ACHN (cell line): ENCODE measurements at places on chromosomes 5 and 9.

- no peak for DNase-seq
Observed at GRCh38 chr9:104725014-104725413, 22.5 kb upstream of the NIPSNAP3A start.

DNA sequence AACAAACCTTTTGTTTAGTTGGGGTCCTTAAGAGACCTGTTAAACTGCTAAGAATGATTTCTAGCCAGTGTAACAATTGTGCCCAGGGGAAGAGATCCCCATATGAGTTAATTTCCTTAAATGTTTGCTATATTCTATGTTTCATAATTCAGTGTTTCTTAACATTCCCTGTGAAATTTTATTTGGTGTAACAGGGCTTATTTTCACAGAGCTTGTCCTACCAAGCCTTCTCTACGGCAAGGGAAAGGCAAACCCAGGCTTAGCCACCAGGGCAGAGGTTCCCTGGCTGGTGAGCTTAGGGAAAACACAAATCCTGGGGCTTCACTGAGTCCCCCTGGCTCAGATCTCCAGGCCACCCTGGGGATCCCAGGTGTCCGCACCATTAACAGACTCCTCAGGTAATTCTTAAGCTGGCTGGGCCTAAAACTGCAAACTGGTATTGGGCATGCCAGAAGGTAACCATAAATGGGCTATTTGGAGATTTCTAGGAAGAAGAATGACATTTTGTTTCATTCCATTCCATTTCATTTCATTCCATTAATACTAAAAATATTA lies 17.0 kb upstream of the LCP2 start:
- DNase-seq: no peak

- peak; percentile 41 for DNase-seq
Observed at GRCh38 chr5:147223948-147224791, 10.7 kb upstream of the STK32A start.

DNA sequence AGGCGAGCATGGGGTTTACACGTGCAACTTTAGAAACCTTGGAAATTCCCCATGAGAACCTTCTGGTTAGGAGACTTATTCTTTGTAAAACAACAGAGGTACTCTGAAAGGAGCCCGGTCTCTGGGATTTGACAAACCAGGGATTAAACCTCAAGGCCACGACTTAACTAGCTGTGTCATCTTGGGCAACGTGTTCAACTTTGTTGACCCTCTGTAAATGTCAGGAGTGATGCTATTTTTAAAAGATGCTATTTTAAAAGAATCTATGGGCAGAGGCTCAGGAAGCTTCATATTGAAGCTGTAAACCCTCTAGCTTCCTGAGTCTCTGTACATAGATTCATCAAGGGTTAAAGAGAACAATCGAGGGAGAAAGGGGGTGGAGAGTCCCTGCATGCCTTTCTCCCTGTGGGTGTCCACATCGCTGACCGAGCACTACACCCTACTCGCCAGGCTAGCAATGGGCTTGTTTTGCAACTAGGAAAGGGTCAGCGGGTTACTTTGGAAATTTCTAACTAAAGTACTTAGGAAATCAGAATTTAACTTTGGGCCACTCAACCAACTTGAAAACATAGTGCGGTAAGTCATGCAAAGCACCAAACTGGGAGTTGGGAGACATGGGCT lies 2.1 kb downstream of the SLC36A2 start:
- DNase-seq: no peak

DNA sequence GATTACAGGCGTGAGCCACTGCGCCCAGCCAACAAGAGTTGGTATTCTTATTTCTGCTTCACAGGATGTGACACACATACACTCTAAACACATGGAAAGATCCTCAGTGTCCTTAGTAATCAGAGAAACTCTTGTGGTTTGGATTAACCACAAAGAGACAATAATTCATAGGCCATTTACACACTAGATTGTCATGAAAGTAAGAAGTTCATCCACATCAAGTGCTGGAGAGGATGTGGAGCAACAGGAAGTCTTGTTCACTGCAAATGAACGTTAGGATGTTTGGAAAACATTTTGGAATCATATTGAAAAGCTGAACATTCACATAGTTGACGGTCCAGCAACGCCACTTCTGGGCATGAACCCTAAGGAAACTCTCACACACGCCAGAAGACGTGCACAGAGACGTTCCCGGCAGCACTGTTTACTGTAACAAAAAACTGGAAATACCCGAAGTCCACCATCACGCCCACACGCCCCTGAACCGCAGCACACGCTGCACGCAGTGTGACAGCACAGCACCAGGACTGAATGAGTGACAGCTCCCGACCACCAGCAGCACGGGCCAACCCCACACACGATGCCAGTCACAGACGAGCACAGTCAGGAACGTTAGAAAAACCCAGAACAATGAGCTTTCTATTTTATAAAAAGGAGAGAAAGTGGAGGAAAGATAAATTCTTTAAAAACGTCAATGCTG lies 87.6 kb downstream of the COL23A1 start:
- DNase-seq: no peak

DNA sequence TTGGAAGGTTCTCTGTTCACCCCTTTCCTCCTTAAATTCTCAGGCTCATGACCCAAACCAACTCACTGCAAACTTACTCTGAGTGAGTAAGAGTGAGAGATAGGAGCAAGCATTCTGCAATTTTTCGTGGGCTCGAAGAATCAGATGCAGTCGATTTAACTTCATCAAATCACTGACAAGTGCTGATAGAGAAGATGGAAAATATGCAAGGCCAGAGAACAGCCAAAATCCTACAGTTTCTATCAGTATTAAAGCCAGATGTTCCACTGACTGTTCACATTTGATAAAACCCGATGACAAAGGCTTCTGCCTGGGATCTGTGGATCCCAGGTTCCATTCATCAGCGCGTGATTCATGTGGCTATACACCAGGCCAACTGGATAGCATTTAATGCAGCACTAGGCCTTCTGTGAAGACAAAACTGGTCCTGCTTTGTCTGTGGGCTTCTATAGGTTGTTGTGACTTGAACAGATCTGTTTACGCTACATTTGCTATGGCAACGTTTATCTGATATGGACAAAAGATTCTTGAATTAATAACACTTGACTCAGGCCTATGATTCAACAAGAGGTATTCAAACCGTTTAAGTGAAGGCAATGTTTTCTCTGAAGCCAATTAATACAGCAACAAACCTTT lies 251.2 kb downstream of the NFIB start:
- DNase-seq: no peak

- DNase-seq: no peak
Observed at GRCh38 chr9:79471580-79472543, 99.9 kb upstream of the TLE4 start.

GRCh38 chr9:2420543-2420942 lies 201.0 kb upstream of the VLDLR start:
- no peak for DNase-seq

DNA sequence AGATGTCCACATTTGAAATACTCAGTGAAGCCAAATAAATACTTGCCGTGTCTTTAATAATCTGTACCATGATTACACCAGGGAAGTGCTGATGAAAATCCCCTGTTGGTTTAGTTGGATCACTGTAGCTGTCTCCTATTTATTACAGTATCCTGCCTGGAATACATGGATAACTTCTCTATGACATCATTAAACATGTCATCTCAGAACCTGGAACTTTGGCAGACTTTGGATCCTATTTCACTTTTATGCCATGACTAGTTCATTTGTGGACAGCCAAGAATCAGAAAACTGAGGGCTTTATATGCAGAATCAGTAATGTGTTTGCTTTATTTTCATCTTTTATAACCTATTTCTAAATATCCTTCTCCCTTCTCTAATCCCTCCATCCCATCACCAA lies at the start of gene TXNDC8:
Gene TXNDC8, minus strand, starts transcription at position 137 of the 400 bp plus-strand sequence.
- DNase-seq: no peak

GRCh38 chr5:171459839-171460238 lies 40.4 kb downstream of the FGF18 start:
- DNase-seq: no peak

GRCh38 chr5:96636594-96636993 lies 25.6 kb upstream of the CAST start:
- DNase-seq: no peak

GRCh38 chr9:76703270-76703669 lies 61.0 kb upstream of the PCA3 start:
- DNase-seq: no peak

- no peak for DNase-seq
Observed at GRCh38 chr5:64331597-64332277, 166.1 kb downstream of the RNF180 start.

GRCh38 chr9:22102146-22103053 lies 93.3 kb upstream of the CDKN2B start:
- DNase-seq: peak; percentile 29

GRCh38 chr9:7988644-7989280 lies 189.2 kb upstream of the DMAC1 start:
- DNase-seq: no peak

DNA sequence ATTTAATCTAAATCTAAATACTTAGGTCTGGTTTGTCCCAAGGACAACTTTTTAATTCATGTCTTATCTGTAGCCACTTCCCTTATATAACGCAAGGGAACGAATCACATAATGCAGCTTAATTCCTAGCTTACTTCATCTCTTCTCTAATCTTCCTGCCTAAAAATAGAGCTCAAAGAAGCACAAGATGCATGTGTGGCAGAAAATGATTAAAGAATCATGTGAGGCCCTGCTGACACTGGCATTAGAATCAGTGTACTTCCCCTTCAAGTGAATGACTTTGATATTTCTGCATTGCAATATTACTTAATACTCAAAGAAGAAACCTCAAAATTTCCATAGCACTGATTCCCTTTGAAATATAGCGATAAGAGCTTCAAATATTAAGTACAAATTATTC lies 317.9 kb upstream of the FTMT start:
- no peak for DNase-seq

DNA sequence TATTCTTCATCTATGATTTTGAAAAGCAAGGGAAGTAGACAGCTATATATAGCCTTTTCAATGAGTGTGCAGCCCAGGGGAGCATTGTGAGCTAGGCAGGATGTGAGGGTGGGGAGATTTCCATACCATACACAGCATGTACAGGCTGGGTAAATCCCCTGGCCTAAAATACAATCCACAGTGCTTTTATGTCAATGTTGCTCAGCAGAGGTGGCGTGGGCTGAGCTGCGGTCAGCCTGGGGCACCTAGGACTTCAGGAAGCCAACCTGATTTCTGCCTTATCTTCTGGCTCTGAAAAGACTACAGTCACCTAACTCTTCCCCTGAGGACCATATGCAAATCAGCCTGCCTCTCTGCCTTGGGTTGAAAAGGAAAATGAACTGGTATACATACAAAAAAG lies 6.3 kb upstream of the GARIN3 start:
- no peak for DNase-seq

GRCh38 chr5:158868546-158868945 lies 231.2 kb downstream of the EBF1 start:
- DNase-seq: no peak

DNA sequence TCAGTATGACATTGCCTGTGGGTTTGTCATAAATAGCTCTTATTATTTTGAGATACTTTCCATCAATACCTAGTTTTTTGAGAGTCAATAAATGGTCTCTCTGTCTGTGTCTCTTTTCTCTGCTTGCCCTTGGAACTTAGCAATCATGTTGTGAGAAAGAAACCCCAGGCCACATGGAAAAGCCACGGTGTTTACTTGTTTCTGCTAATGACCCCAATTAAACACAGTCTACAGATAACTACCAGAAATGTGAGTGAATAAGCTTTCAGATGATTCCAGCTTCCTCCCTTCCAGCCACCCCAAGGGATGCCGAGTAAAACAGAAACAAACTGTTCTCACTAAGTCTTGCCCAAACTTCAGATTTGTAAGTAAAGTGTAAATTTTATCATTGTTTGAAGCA lies 584.9 kb downstream of the MAT2B start:
- no peak for DNase-seq

GRCh38 chr5:124706729-124707361 lies 39.6 kb downstream of the ZNF608 start:
- DNase-seq: no peak

- DNase-seq: no peak
Observed at GRCh38 chr9:98208635-98209034, 16.2 kb upstream of the CORO2A start.

DNA sequence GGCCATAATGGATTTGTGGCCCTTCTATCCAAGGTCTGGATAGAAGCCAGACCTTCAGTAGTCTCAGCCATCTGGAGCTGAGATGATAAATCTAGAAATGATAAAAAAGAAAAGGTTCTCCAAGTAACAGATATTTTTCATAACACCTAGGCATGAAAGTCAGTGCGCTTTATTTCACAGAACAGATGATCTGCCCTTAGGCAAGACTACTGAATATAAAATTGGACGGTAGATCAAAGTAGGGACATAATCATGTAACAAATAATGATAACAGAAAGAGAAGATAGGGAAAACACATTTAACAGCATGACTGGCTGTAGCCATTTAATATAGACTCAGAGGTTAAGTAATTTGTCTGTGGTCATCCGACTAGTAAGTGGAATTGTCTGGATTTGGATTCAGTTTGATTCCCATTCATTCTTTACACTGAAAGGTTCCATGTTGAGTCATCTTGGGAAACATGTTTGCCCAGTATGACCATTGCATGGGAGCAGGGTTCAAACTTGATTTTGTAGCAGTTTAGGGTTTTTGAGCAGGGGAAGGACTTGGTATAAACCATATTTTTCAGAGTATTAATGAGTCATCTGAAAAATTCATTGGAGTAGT lies 4.1 kb upstream of the CAVIN4 start:
- no peak for DNase-seq

GRCh38 chr9:18358325-18358724 lies 115.6 kb upstream of the ADAMTSL1 start:
- DNase-seq: no peak

GRCh38 chr5:15938961-15939360 lies 240.6 kb downstream of the MARCHF11 start:
- no peak for DNase-seq

GRCh38 chr9:110261632-110262031 lies 5.3 kb upstream of the TXN start:
- no peak for DNase-seq

DNA sequence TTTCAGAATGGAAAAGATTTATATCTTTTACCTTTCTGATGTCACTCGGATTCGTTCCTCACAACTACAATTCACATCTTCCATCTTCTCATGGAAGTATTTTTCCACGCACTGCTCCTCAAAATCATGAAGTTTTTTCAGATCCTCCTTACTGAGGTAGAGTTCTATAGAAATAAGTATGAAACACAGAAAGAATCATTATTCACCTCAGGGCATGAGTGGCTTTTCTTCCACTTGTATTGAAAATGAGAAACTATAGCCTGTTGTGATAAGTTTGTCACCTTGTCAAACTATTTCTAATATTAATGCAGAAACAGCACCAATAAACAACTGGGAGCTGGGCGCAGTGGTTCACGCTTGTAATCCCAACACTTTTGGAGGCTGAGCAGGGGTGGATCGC lies 116.0 kb downstream of the TRPM6 start:
- no peak for DNase-seq

- no peak for DNase-seq
Observed at GRCh38 chr9:95642189-95642588, 125.4 kb upstream of the PTCH1 start.

- no peak for DNase-seq
Observed at GRCh38 chr9:97406620-97407177, 5.2 kb upstream of the TDRD7 start.

- no peak for DNase-seq
Observed at GRCh38 chr5:22242532-22242931, 610.6 kb downstream of the CDH12 start.
